ENCODE measurements at places on chromosomes 7 and 10.

GRCh38 chr10:12503311-12503710 lies 154.0 kb downstream of the CAMK1D start:
- no peak for DNase-seq

GRCh38 chr7:107573537-107573936 lies 6.5 kb upstream of the BCAP29 start:
- no peak for DNase-seq

- DNase-seq = no peak
Measured at GRCh38 chr10:63866747-63867140, 345.5 kb downstream of the REEP3 start.

GRCh38 chr10:97499561-97500296 lies 1.0 kb downstream of the UBTD1 start:
- DNase-seq = peak; percentile 69

DNA sequence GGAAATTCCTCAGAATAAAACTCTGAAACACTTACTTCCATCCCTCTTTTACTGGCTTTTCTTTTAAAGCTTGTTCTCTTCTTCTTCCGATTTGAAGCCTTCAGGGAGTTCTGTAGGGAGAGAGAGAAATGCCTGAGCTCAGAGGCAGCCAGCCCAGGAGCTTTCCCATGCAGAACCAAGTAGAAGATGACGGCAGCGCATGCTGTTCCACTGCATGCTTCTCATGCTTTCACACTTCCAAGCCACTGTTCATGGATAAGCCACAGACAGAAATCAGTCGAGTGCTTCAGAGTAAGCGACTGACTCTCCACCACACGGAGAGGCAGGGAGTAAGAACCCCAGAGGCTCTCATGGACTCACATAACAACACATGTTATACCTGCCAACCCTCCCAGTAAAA lies 237.3 kb downstream of the DGKI start:
- no peak for DNase-seq

- DNase-seq = no peak
Measured at GRCh38 chr10:18607503-18608378, 43.6 kb downstream of the NSUN6 start.

GRCh38 chr10:79181227-79181626 lies 112.5 kb downstream of the ZMIZ1 start:
- DNase-seq = no peak

DNA sequence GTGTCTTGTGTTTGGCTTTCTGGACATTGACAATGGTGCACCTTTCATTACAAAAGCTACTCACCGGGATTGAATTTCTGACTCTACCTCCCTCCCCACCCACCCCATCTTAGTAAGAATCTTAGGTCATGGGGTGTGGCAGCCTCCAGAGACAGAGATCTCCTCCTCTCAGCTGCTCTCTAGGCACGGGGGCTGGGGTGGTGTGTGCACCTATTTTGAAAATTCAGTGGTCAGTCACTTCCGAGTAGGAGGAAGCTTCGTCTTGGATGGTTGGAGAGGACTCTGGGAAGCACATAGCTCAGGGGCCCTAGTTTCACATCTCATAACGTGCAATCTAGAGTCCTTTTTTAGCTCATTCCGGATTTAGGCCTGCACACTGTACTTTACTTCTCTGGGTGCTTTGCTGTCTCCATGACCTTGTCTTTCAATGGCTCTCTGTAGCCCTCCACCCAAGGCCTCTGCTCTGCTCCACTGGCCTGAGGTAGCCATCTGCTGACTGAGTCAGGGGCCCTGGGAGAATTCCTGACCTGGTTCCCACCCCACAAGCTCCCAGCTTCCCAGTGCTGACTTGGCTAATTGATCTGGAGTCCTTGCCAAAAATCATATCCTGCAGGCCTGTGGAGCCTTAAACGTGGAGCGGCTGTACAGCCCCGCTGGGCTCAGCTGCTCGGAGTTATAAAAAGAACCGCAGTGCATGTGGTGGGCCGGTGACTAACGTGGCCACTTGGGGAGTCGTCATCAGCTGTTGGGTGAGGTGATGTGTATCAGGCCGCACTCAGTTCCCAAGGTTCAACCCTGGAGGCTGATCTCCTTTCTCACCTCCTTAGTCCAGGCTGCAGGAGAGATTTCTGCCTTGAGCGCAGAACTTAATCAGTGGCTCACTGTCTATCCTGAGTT lies 19.3 kb upstream of the ADAMTS14 start:
- no peak for DNase-seq
